ENCODE measurements at places on chromosomes 3 and 15.
A peak's percentile ranks its signal among the peaks of the same experiment; 100 is the strongest.

- DNase-seq: no peak
Measured at GRCh38 chr3:89847955-89848354, 740.5 kb downstream of the EPHA3 start.

DNA sequence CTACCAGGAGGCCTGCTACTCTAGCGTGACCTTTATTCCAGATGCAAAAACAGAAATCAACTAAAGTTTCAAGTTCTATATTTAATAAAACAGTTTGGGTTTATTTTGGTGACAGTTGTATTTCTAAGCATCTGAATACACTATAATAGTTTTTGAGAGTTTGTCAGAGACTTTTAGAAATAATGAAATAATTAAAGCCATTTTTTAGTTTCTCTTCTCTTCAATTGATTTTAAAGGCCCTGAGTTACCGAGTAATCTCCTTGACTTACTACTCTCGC lies 523.4 kb downstream of the CADM2 start:
- DNase-seq: no peak

- DNase-seq: no peak
Measured at GRCh38 chr15:69908060-69908459, 189.7 kb downstream of the TLE3 start.

- no peak for DNase-seq
Measured at GRCh38 chr3:138692152-138692551, 83.6 kb downstream of the FAIM start.

- DNase-seq: no peak
Measured at GRCh38 chr15:73751899-73752805, 999 bp downstream of the INSYN1 start.

- no peak for DNase-seq
Measured at GRCh38 chr3:1962396-1963088, 136.1 kb upstream of the CNTN4 start.

DNA sequence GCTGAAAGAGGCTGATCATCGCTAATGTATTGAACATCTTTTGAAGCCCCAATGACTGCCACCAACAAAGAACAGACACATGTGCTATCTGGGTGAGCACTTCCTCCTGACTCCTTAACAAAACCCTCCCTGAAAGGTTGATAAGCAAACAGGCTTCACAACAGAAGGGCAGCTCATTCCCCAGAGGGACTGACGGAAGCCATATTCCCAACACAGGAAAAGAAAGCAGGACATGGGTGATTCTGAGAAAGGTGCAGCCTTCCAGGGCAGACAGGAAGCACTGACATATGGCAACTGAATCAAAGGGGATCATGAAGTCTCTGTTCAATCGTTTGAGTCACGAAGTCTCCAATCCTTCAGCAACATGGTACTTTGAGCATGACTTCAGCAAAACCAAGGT lies 929.0 kb downstream of the MCTP2 start:
- DNase-seq: no peak

- DNase-seq: no peak
Measured at GRCh38 chr3:18124501-18124900, 300.6 kb downstream of the SATB1 start.

DNA sequence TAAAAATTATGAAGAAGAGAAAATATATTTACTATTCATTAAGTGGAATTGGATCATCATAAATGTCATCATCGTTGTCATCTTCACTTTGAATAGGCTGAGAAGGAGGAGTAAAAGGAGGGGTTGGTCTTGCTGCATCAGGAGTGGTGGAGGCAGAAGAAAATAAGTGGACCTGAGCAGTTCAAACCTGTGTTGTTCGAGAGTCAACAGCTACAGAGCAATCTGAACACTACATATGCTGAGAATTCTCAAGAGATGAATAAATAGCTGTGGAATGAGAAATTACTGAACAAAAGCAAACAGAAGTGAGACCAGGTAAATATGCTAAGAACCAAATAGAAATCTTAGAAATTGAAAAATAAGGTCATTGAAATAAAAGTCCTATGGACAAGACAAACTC lies 32.3 kb upstream of the CCK start:
- no peak for DNase-seq

GRCh38 chr3:101066711-101067129 lies 73.5 kb upstream of the ABI3BP start:
- no peak for DNase-seq

DNA sequence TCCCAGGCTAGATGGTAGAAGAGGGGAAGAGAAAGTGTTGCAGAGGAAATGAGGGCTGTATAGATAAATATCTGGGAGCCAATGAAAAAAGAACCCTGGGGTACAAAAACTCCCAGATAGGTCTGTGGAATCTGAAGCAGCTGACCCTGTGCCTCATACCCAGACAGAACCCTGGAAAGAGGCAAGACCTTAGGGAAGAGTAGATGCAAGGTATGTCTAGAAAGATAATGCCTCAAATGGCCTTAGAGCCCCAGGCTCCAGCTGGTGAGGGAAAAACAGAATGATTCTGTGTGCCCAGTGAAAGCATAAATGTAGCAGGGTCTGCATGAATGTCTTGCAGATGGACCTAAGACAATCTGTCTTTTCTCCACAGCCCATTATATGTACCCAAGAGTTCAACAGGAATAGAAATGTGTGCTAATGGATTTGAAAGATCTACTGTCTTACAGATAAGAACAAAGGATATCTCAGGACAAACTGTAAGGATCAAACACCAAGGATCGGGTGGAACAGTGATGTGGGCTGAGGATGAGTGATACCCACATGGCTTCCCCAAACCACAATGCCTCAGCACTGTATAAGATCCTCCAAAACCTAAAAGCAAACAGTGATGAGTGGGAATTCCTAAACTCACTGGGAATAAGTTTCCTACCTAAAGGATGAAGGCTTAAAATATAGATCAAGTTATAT lies 58.8 kb downstream of the NCEH1 start:
- DNase-seq: no peak

GRCh38 chr15:87929841-87930240 lies 326.7 kb downstream of the NTRK3 start:
- no peak for DNase-seq

GRCh38 chr3:57006949-57007419 lies 53.5 kb upstream of the SPATA12 start:
- DNase-seq: peak; percentile 18

DNA sequence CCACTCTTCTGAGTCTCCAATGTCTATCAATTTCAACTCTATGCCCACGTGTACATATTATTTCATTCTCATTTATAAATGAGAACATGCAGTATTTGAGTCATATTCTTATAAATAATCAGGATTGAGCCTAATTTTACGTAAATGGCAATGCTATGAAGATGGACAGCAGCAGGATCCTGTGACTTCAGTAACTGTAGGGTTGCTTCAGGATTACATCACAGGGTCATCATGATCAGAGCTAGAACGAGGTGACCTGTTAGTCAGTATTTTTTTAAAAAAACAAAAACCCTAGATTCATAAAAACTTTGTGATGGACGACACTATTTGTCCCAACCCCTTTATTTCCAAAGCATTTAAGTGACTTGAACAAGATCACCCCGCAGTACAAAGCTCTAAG lies 21.8 kb downstream of the SHC4 start:
- DNase-seq: no peak

GRCh38 chr3:31364188-31364587 lies 168.5 kb upstream of the STT3B start:
- no peak for DNase-seq

- DNase-seq: no peak
Measured at GRCh38 chr3:104676241-104676640, 690.5 kb upstream of the ALCAM start.

GRCh38 chr3:193943200-193943599 lies 192.7 kb upstream of the HES1 start:
- no peak for DNase-seq

DNA sequence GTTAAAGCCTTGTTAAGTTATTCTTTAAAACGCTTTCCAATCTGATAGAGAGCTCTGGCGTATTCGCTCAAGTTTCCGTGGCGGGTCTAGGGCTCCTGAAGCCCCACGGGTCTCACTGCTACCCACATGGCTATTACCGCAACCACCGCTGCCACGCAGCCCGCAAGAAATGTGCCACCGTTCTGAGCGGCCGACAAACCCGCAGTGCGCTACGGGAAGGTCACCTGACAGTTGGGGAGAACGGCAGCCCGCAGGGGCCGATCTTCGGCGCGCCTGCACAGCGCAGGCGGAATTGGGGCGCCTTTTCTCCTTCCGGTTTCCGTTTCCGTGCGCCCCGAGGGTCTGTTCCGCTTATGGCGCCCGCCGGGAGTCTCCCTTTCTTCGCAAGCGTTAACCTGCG lies 76.6 kb upstream of the SNRPN start:
- DNase-seq: peak; percentile 71

- peak; percentile 18 for DNase-seq
Measured at GRCh38 chr3:113242096-113242581, 30.8 kb downstream of the BOC start.

- DNase-seq: no peak
Measured at GRCh38 chr15:72855791-72856190, 72.2 kb upstream of the ADPGK start.

DNA sequence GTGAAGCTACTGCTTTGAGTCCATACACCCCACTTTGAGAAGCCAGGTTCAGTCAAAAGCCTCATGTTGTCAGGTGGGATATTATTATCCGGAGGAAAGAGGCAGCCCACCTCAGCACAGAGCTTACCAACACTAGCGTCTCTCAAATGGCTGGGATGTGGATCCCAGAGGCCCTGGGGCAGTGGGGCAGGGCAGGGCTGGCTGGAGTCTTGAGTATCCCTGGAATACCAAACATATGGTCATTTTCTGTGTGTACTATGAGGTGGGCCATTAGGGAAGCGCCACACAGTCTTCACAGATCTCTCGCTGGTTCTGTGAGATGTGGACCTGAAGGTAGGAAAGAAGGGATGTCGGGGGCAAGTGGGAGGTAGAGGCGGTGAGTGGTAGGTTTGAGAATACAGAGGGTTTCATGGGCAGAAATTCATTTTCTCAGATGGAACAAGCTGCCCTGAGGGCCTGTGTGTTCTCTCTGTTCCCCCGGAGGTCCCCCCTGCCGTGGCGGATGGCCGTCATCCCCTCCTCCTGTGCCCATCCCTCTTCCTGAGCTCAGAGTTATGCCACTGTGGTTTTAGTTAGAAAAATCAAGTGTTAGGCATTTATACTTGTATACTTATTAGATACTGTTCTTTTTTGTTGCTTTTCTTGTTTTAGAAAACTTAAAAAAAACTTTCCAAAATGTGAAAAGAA lies 66.4 kb downstream of the USP13 start:
- no peak for DNase-seq

DNA sequence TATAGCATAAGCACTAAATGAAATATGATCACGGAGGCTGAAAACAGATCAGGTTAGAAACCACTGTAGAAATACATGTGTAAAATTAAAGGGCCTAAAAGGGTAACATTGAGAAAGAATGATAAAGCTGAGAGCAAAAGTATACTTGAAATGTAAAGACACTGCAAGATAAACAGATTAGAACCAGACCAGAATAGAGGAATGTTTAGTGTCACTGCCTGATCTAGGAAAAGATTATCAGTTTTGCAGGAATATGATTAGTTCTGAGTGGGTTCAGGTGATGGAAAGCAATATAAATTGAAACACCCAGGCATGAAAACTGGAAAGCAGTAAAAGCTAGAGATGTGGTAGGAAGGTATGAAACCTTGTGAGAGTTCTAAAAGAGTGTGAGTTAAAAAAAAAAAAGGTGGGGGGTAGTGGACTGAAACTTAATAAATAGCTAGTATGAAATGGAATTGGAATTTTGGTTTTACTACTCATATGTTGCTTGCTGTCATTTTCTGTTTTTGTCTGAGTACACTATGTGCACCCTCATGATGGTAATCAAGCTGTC lies 16.0 kb upstream of the C3orf38 start:
- no peak for DNase-seq

GRCh38 chr3:114294940-114295480 lies 1.2 kb downstream of the TIGIT start:
- no peak for DNase-seq

GRCh38 chr3:129248286-129248979 lies 973 bp upstream of the COPG1 start:
- DNase-seq: no peak

DNA sequence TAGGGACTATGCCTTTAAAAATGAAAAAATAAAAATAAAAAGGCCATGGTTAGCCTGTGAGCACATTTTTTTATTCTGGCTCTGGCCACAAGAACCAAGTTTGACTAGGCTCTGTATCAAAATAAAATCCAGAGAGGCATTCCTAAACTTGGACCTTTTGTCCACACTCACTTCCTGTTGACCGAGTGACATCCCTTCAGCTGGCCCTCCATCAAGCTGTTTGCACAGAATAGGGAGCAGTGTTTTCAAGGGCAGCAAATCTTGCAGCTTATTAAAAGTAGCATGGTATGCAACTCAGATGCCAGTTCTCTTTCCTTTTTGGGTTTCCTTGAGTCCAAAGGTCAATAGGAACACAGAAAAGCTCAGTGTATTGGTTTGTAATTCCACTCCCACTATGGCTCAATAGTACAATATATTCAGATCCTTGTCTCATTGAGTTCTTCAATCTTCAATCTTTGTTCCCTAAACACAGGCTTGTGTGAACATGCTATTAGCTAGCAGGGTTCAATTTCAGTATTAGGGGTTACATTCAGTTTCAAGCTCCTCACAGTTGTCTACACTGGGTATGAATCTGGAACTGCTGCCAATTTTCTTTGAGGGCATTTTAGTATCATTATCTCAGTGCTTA lies 244.5 kb downstream of the RBMS3 start:
- DNase-seq: peak; percentile 68

- DNase-seq: no peak
Measured at GRCh38 chr3:14352002-14352627, 50.3 kb upstream of the SLC6A6 start.

DNA sequence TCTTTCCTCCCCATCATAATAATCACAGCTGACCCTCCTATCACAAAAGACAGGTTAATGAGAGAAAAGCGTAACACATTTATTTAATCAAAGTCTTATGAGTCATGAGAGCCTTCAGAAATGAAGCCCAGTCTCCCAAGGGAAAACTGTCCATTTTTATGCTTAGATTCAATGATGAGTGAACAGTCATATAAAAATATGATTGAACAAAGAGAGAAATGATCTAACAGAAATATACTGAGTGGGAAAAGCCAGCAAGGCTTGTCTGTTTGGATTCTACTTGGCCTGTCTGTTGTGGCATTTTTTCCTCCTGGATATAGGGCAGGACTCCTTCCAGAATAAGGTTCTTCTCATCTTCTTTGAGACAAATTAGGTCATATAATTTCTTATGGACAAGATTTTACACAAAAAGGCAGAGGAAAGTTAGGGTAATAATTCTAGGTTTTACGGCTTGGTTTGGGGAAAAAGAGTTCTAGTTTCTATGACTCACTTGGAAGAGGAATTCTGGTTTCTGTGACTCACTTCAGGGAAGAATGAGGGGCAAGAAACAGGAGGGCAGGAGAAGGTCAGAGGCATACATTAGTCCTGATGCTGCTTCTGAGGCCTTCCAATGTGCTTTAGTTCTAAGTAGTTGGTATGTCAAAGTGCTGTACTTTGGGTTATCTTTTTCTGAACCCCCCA lies 534.2 kb downstream of the ZIC1 start:
- no peak for DNase-seq

- no peak for DNase-seq
Measured at GRCh38 chr3:101729586-101729985, 5.2 kb downstream of the CEP97 start.

- DNase-seq: peak; percentile 38
Measured at GRCh38 chr3:100033184-100033583, 81.1 kb downstream of the FILIP1L start.

- DNase-seq: no peak
Measured at GRCh38 chr3:127422663-127423375, 135.0 kb upstream of the PRR20G start.

GRCh38 chr3:60434950-60435349 lies 816.3 kb downstream of the FHIT start:
- no peak for DNase-seq

GRCh38 chr3:190012314-190012782 lies 108.3 kb downstream of the P3H2 start:
- DNase-seq: no peak

Data from femur (tissue), 1 donor.